ENCODE measurements at places on chromosomes 6 and 20. TPM values are rescaled to one million over a fixed set of nuclear protein-coding genes. Genes with fewer than 3 reads are reported as not detected.

CPNE5 gene
- 7.2 TPM for polyA plus RNA-seq

HLA-DOB gene
- polyA plus RNA-seq = 0.60 TPM

LTB gene
- 1.5 TPM for polyA plus RNA-seq

GSTA2 gene
- not detected for polyA plus RNA-seq

PPDPF gene
- 217 TPM for polyA plus RNA-seq

CTCFL gene
- 0.67 TPM for polyA plus RNA-seq

EIF6 gene
- polyA plus RNA-seq = 101 TPM

SYCP2 gene
- 9.2 TPM for polyA plus RNA-seq

DNA sequence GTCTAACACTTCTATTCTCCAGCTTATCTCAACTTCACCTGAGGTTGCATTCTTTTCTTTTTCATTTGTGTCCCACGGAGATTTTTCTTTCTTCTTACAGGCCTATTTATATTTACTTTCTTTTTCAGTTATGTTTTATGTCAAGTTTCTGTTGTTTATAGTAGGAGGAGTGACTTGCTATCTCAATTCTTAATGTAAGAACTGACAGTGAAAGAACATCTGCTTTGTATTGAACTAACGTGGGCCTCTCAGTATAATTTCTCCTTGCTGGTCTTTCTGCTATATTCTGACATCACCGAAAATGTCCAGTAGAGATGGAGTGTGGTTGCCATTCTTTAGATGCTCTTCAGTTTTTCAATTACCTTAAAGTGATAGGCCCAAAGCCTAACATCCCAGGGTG lies 521.7 kb downstream of the EPM2A start:
- DNase-seq = no peak

DNA sequence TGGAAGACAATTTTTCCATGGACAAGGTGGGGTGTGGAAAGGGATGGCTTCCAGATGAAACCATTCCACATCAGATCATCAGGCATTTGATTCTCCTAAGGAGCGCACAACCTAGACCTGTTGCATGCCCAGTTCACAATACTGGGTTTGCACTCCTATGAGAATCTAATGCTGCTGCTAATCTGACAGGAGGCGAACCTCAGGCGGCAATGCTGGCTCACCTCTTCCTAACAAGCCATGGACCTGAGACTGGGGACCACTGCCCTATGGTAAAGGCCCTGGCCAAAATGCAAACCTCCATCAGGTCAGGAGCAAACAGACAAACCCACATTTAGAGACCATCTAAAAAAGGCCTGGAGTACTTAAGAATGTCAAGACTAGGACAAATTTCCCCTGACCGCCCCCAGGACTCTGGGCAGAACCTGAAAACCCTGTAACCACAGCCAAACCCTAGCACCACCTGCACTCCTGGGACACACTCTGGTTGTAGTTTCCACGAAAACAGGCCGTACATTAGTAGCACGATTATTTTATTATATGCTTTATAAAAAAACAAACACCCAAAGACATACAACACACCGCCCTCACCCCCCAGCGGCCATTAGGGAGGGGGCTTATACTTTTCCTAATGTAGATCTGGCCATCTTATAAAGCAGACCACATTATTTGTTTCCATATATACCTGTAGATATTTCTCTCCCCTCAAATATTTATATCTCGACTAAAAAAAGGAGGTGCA lies 27.3 kb downstream of the SNX5 start:
- DNase-seq = no peak

DNA sequence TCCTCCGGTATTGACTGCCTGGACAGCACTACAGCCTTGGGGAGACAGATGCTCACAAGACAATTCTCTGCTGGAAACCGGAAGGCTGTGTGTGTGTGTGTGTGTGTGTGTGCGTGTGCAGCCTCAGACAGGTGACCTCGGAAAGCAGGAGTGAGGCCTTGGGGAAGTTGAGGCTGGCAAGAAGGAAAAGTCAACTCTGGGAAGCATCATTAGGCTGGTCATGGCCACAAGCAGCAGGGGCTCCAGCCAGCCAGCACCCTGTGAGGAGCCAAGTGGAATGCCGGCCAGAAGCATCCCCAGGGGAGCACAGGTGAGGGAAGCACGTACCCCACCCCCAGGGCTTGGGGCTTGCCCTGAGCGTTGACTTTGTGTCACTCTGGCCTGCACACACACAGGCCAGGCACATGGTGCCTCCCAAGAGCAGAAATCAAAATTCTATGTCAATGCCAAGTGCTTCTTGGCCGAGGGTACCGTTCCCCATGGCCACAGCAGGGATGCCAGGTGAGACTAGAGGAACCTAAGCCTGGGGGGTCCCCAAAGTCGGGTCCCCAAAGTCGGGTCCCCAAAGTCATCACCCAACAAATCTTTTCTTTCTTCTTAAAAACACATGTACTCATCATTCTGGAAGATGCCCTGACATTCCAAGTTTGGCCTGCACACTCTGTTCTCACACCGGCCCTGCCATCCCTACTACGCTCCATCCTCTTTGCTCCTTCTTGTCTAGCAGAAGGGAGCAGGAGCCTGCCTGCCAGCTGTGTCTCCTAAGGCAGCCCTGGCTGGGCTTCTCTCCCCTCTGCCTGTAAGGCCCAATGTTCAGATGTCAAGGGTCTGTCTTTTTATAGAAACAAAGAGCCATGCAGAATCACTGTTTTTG lies 26.7 kb downstream of the FOXA2 start:
- DNase-seq = no peak

GRCh38 chr20:23451956-23452487 lies 654 bp downstream of the CST11 start:
- DNase-seq = no peak

DNA sequence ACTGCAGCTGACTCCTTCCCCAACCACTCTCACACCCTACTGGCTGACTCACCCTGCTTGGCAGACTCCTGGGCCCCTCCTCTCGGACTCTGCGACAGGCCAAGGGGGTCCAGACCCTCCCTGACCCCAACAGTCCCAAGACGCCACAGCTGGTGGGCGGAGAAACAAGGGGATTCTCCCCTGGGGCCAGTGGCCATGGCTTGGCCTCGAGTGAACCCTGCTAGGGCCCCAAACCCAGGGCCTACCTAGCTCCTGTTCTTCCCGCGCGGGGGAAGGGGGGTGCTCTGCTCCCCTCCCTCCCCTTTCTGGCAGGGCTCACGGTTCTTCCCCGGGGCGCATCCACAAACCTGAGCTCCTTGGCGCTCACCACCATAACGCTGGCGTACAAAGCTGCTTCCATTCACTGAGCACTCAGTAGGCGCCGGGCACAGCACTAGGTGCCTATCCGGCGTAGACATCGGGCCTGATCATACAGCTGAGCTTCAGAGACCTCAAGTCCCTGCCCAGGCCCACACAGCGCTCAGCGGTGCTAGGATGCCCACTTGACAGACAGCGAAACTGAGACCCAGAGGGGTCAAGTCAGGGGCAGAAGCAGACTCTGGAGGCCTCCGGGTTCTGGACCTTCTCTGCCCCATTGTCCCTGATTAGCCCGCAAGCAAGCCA lies 597 bp downstream of the ADA start:
- DNase-seq = no peak

DNA sequence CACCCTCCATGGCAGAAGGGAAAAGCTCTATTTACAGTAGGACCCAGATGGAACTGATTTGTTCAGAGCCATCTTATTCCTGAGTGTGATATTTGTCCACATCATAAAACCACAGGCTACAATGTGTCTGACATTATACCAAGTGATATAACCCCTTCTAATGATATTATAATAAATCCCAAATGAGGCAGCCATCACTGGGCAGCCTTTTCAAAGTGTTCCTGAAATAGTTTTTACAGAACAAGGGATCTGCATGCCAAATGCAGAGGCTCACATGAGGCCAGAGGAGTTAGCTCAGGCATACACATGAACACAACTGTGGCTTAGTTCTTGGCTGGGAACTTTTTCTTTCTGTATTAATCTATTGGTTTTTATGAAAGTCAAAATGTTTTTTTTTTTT lies 207.7 kb downstream of the MAFB start:
- DNase-seq = no peak

DNA sequence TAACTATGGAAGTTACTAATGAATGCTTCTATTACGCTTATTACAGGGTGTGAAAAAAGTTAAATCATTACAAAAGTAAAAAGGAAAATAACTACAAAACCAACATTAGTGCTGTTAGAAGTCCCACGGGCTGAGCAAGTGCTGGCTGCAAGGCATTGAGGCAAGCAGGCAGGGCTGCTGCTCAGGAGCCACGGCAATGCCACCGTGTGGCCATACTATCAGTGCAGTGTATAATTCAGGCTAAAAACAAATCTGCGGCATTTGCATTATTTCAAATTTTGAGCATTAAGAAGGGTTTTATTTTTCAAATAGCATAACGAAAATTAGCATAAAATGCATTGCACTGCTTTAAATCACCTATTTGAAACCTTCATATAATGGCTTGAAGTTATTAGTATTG lies 17.1 kb downstream of the IFNGR1 start:
- no peak for DNase-seq

- no peak for DNase-seq
Observed at GRCh38 chr20:37598100-37598543, 70.4 kb upstream of the BLCAP start.

DNA sequence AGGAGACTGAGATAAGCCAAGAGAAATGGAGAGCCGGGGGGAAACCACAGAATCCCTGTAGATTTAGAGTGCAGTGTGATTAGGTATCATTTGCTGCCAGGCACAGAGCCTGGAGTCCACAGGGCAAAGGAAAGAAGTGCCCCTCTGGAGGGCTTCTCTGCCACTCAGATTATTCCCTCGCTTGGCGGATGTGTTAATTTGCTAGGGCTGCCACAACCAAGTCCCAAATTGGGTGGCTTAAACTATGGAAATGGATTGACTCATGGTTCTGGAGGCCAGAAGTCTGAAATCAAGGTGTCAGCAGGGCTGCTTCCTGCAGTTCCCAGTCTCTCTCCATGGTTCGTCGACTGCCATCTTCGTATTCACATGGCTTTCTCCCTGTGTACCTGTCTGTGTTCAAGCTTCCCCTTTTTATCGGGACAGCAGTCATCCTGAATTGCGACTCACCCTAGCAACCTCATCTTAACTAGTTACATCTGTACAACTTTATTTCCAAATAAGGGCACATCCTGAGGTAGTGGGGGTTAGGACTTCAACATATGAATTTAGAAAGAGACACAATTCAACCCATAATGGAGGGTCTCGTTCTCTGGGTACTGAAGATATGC lies 122.2 kb downstream of the ANKRD60 start:
- no peak for DNase-seq

GRCh38 chr6:87690441-87690840 lies 11.6 kb downstream of the AKIRIN2 start:
- DNase-seq = no peak

- no peak for DNase-seq
Observed at GRCh38 chr20:38344107-38344701, 2.1 kb upstream of the LBP start.

- no peak for DNase-seq
Observed at GRCh38 chr6:165769401-165769800, 106.4 kb upstream of the PDE10A start.

DNA sequence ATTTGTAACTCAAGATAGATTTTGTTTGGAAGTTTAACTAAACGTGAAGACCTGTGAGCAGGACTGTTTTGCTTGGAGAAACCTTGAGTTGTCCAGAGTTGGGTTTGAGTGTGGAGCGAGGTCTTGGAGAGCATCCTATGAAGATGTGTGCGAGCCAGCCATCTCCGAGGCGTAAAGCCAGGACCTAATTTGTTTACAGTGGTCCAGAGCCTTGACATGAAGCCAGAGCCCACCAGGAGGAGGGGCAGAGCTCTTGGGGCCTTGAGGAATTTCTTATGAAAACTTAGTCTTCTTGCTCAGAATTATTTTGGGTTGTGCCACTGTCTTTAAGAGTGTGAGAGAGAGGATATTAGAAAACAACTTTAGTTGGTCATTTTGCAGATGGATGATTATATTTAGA lies 6.3 kb downstream of the CHMP4B start:
- DNase-seq = no peak

- peak; percentile 46 for DNase-seq
Observed at GRCh38 chr6:47042275-47042791, at the start of gene ADGRF1. TSS of gene ADGRF1 (minus strand) at chr6:47042332. CDS start at chr6:47029061, 13,271 bp downstream.
